ENCODE measurements at places on chromosomes 2 and 18. TPM values are rescaled to one million over a fixed set of nuclear protein-coding genes. Genes with fewer than 3 reads are reported as not detected.

CHRND gene
- not detected for total RNA-seq

- no peak overlapping the region for H3K27ac ChIP-seq
- H3K36me3 ChIP-seq, result no peaks in the 10 kb centered on the region
- no peak for DNase-seq
- no peak overlapping the region for H3K4me3 ChIP-seq
- no peaks in the 10 kb centered on the region for H3K27me3 ChIP-seq
These were observed 133.8 kb downstream of the EIPR1 start for GRCh38 chr2:3243804-3244203.

DNA sequence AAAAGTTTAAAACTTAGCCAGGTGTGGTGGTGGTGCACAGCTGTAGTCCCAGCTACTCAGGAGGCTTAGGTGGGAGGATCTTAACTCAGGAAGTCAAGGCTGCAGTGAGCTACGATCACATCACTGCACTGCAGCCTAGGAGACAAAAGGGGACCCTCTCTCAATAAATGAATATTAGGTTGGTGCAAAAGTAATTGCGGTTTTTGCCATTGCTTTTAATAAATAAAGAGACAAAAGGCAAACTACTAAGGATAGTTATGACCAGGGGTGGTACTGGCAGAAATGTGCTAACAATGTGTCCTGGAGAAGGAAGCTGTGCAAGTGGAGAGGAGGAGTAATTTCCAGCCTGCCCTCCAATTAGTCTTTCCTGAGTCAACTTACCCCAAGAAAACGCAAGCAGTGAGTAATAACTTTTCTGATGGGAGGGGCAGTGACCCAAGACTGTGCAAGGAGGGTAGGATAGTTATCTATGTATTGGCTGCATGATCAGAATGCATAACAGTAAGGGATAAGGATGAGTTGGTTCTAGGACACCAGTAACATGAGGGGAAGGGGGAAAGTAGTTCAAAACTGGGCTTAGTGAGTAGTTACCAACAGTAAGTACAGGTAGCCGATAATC, 1.5 kb downstream of the EXOC6B start:
- H3K4me1 ChIP-seq, result peaks cover 35% of the 10 kb centered on the region
- no peaks in the 10 kb centered on the region for H3K27me3 ChIP-seq
- no peaks in the 10 kb centered on the region for H3K36me3 ChIP-seq
- no peak for DNase-seq
- H3K4me3 ChIP-seq, result peak overlapping the region; percentile 67
- H3K27ac ChIP-seq, result no peak overlapping the region

DNA sequence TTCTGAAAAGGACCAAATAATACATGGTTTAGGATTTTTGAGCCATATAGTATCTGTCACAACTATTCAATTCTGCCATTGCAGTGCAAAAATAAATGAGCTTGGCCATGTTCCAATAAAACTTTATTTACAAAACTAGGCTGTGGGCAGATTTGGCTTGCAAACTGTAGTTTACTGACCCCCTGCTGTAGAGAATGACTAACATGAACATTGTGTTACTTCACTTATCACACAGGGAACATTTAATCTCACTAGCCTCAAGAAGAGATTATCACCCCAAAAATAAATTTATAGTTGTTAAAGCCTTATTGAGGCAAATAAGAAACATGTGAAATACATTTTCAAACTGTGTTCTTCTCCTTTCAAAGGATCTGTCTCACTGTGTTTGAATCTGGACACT, 766.2 kb downstream of the MBD2 start:
- DNase-seq, result no peak
- H3K4me1 ChIP-seq, result peaks cover 2% of the 10 kb centered on the region
- H3K36me3 ChIP-seq, result no peaks in the 10 kb centered on the region
- H3K27ac ChIP-seq, result no peak overlapping the region
- no peak overlapping the region for H3K4me3 ChIP-seq

DNA sequence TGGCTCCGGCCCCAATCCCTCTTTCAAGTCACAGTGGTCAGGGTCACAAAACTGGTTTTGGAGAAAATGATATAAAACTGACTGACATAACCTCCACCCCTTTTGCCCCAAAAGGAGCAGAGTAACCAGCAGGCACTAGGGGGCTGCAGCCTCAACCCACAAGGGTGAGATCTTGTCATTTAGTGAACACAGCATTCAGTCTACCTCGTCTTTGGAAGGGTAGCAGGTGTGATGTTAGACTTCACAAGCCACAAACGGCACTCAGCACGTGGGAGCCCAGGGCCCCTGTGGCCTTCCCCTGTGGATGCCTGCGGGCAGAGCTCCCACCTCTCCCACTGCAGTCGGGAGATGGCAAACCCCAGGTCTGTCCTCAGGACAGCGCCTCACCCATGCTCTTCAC, 372.1 kb upstream of the MYT1L start:
- no peaks in the 10 kb centered on the region for H3K4me1 ChIP-seq
- H3K4me3 ChIP-seq, result no peak overlapping the region
- peaks cover 7% of the 10 kb centered on the region for H3K27me3 ChIP-seq
- no peak for DNase-seq

- no peaks in the 10 kb centered on the region for H3K4me1 ChIP-seq
- no peaks in the 10 kb centered on the region for H3K36me3 ChIP-seq
- H3K27ac ChIP-seq, result no peak overlapping the region
- DNase-seq, result no peak
- H3K4me3 ChIP-seq, result no peak overlapping the region
- H3K27me3 ChIP-seq, result no peaks in the 10 kb centered on the region
These were observed 65.0 kb downstream of the AP1S3 start for GRCh38 chr2:223772363-223772762.

- no peak for DNase-seq
- no peak overlapping the region for H3K27ac ChIP-seq
- no peak overlapping the region for H3K4me3 ChIP-seq
- H3K4me1 ChIP-seq, result peaks cover 19% of the 10 kb centered on the region
These were observed 49.8 kb downstream of the PTPN4 start for GRCh38 chr2:119809339-119810048.

GRCh38 chr2:152813351-152813750, 94.9 kb downstream of the ARL6IP6 start:
- H3K27ac ChIP-seq, result no peak overlapping the region
- H3K27me3 ChIP-seq, result no peaks in the 10 kb centered on the region
- DNase-seq, result no peak
- no peaks in the 10 kb centered on the region for H3K36me3 ChIP-seq
- H3K4me1 ChIP-seq, result no peaks in the 10 kb centered on the region

- no peaks in the 10 kb centered on the region for H3K36me3 ChIP-seq
- no peaks in the 10 kb centered on the region for H3K4me1 ChIP-seq
- no peak for DNase-seq
- no peak overlapping the region for H3K4me3 ChIP-seq
- no peak overlapping the region for H3K27ac ChIP-seq
These were observed 35.6 kb downstream of the OTOF start for GRCh38 chr2:26442301-26442700.

- H3K4me1 ChIP-seq, result no peaks in the 10 kb centered on the region
- H3K4me3 ChIP-seq, result no peak overlapping the region
- H3K27me3 ChIP-seq, result peaks cover 4% of the 10 kb centered on the region
- no peak overlapping the region for H3K27ac ChIP-seq
- no peaks in the 10 kb centered on the region for H3K36me3 ChIP-seq
- no peak for DNase-seq
These were observed 26.8 kb upstream of the SLC9A2 start for GRCh38 chr2:102592601-102593000.

DNA sequence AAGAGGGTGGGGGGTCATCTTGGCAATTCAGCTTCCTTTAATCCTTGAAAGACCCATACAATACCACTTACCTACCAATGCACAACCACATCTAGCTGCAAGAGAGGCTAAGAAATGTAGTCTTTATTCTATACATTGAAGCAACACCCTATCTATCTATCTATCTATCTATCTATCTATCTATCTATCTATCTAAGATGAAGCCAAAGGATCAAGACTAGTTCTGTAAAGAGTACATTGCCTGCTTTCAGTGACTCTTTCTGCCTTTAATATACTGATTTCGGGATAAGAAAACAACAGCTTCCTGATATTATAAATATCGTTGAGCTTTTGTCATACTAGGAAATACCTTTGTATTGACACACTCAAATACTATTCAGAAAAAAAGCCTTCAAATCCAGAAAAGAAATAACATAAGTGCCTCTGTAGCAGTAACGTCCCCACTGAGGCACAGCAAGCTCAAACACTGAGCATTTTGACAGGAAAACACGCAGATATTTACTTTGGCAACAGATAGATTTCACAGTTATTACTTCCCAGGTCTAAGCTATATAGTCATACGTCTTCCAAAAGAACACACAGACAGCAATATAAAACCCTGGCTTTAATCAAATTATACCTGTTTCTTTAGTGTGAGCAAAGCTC, 139.4 kb upstream of the SERTAD2 start:
- DNase-seq, result no peak
- H3K4me1 ChIP-seq, result no peaks in the 10 kb centered on the region
- no peaks in the 10 kb centered on the region for H3K36me3 ChIP-seq
- H3K27ac ChIP-seq, result no peak overlapping the region
- no peak overlapping the region for H3K4me3 ChIP-seq

DNA sequence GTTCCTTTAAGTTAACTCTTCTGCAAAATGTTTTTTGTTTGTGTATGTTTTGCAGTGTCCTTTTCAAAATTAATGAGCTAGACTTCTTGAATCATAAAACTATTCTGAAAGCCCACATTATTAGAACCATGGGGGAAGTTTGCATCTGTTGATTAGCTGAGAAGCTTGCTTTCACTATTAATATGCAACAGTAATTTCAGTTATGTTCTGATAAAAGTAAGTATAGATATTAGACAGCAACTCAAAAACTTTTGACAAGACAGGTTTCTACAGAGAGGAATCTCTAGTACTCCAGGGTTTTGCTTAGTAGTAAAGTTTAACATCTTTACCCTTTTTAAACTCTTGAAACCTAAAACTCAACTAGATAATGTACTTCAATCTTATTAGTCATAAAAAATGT, 147.8 kb downstream of the UBE2E3 start:
- DNase-seq, result no peak
- H3K27me3 ChIP-seq, result no peaks in the 10 kb centered on the region
- no peaks in the 10 kb centered on the region for H3K36me3 ChIP-seq
- H3K4me3 ChIP-seq, result no peak overlapping the region

GRCh38 chr2:201267278-201268030, 7.1 kb downstream of the CASP8 start:
- no peaks in the 10 kb centered on the region for H3K27me3 ChIP-seq
- peaks cover 23% of the 10 kb centered on the region for H3K36me3 ChIP-seq
- no peak overlapping the region for H3K27ac ChIP-seq
- H3K4me3 ChIP-seq, result no peak overlapping the region
- no peak for DNase-seq

- no peak overlapping the region for H3K4me3 ChIP-seq
- H3K36me3 ChIP-seq, result peaks cover 58% of the 10 kb centered on the region
- no peaks in the 10 kb centered on the region for H3K27me3 ChIP-seq
- H3K27ac ChIP-seq, result no peak overlapping the region
- DNase-seq, result no peak
These were observed 15.2 kb downstream of the POLI start for GRCh38 chr18:54284535-54284934.

DNA sequence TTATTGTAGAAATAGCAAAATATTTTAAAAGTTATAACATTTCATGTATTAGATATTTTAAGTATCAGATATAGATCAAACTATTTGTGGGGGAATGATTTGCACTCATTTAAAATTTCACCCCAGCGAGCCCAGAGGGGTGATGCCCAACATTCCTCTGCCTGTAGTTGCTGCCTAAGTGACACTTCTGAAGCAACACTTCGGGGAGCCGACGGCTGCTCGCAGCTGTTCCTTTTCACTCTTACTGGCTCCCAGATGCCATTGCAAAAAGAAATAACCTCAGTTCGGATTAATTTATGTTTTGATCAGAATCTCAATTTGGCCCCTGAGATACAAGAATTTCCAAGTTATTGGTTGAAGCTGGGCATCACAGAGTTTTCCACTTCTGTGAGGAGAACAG, 603.8 kb downstream of the PLCL1 start:
- no peak for DNase-seq
- H3K4me1 ChIP-seq, result no peaks in the 10 kb centered on the region
- no peak overlapping the region for H3K27ac ChIP-seq
- H3K36me3 ChIP-seq, result no peaks in the 10 kb centered on the region
- H3K27me3 ChIP-seq, result no peaks in the 10 kb centered on the region
